ENCODE measurements at places on chromosomes 2 and 18.

DNA sequence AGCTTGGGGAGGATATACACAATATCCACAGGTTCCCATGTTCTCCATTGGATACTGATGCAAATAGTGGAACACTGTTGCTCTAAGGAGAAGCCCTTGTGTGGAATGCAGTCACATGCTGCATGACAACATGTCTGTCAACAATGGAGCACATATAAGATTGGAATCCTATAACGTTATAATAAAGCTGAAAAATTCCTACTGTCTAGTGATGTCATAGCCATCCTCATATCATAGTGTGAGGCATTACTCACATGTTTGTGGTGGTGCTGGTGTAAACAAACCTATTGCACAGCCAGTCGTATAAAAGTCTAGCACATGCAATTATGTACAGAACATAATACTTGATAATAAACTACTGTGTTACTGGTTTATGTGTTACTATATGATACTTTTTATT lies 394.7 kb downstream of the FBXO15 start:
- DNase-seq = no peak

GRCh38 chr2:121052521-121052920 lies 232.5 kb downstream of the TFCP2L1 start:
- no peak for DNase-seq

DNA sequence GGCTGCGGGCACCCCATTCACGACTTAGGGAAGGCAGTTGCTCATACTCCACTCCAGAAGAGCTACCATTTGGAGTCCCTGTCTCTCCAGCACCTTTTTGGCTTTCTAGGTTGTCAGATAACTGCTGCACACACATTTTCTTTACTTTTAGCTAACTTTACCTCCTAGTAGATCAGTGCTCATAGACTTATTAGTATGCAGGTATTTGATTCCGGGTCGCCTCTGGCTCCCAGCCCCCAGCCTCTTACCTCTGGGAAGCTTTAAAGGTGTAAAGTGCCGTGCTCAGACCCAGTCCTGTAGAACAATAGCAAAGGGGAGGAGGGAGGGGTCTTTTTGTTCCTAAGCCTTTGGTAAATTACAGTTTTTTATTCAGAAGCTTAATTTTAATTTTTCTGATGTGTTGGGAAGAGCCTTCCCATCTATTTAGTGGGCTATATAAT lies 102.9 kb downstream of the SPTBN1 start:
- no peak for DNase-seq

- DNase-seq = no peak
Measured at GRCh38 chr18:67733088-67733487, 216.6 kb upstream of the DSEL start.

DNA sequence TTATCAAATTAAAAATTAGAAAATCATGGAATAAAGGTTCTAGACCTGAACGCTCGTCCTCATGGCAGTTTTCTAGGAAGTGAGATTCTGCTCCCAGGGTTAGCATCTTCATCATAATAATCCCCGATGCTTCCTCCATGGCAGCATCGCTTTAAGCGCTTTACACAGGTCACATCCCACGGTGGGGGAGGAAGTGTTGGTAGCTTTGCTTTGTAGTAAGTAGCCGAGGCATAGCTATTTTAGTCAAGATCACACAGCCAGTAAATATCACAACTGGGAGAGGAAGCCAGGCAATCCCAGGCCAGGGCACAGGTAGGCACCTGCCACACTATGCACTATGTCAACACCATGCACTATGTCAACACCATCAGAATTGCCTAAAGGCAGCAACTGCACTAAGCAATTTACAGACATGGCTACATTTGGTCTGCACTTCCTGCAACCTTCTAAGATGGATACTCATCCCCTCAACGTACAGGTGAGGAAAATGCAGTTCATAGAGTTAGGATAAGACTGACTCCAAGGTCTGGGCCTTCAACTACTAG lies 205.5 kb downstream of the FBXO15 start:
- DNase-seq = no peak

DNA sequence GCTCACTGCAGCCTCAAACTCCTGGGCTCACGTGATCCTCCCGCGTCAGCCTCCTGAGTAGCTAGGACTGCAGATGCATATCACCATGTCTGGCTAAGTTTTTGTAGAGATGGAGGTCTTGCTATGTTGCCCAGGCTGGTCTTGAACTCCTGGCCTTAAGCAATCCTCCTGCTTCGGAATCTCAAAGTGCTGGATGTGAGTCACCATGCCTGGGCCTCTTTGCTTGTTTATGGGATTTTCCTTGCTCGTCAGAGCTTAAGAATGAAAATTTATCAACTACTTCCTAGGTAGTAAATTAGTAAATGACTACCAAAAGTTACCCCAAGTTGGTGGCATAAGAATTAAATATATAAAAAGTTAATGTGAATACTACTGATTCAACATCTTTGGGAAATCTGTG lies 51.0 kb downstream of the ACTR3 start:
- no peak for DNase-seq

GRCh38 chr2:10253596-10254372 lies 48.9 kb upstream of the HPCAL1 start:
- no peak for DNase-seq

GRCh38 chr18:43606795-43607194 lies 329.5 kb upstream of the SYT4 start:
- DNase-seq = no peak

DNA sequence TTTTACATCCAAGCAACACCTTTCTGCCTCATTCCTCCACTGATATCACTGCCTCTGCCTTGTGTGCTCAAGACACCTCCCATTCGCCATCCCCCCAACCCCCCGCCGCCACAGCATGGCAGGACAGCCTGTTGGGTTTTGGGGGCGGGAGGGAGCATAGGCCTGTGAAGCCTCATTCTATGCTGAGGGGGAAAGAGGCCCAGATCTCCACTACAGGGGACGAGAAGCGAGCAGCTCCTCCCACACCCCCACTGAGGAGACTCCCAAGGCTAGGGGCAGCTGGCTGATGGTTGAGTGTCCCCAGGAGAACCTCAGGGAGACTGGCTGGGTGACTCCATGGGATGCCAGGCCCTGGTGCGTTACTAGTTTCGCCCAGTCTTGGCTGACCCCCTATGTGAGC lies 214.3 kb upstream of the SIX2 start:
- no peak for DNase-seq

- DNase-seq = no peak
Measured at GRCh38 chr2:201668402-201668910, 25.2 kb upstream of the TMEM237 start.

DNA sequence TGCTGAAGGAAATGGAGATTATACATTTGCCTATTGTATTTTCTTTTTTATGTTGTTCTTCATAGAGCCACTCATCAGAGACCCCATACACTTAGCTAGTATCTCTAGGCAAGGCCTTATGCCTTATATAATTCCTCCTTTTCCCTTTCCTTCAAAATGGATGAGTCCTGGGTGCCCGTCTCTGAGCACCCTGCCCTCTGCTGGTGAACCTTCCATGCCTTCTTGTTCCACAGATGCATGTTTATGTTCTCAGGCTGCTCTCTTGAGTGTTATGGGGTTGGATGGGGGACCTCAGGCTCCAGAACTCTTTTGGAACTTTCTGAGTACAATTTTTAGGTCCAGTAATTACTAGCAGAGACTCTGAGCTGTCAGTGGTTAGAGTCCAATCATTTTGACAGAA lies 368.6 kb upstream of the SPRED2 start:
- peak; percentile 44 for DNase-seq

GRCh38 chr18:10442551-10442971 lies 11.9 kb upstream of the APCDD1 start:
- DNase-seq = no peak

GRCh38 chr2:6965071-6965795 lies 48.0 kb downstream of the RNF144A start:
- DNase-seq = no peak

GRCh38 chr2:239255628-239256349 lies 145.0 kb downstream of the HDAC4 start:
- DNase-seq = no peak

- DNase-seq = no peak
Measured at GRCh38 chr18:8890957-8891464, 185.7 kb downstream of the MTCL1 start.

- no peak for DNase-seq
Measured at GRCh38 chr2:38074764-38075506, 1.0 kb downstream of the CYP1B1 start.

- DNase-seq = no peak
Measured at GRCh38 chr18:41043876-41044275, 911.2 kb upstream of the PIK3C3 start.

DNA sequence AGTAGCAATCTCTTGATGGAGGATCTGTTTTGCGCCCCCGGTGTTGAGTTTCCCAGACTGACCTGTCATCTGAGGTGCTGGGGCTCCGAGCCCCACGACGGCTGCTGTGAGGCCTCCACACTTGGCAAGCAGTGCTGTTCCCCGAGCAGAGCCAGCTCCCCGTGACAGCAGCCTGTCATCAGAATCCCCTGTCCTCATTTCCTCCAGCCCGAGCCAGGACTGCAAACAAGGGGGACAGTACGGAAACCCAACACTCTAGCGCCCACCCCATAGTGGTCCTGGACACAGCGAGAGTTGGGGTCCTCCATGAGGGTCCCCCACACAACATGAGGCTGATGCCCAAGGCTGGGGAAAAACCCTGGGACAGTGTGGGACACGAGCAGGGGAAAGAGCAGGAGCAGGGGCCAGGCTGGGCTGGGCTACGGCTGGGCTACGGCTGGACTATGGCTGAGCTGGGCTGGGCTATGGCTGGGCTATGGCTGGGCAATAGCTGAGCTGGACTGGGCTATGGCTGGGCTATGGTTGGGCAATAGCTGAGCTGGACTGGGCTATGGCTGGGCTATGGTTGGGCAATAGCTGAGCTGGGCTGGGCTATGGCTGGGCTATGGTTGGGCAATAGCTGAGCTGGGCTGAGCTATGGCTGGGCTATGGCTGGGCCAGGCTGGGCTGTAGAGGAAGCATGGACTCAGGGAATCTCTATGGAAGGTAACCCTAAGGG lies 1.5 kb upstream of the KLHL30 start:
- no peak for DNase-seq

DNA sequence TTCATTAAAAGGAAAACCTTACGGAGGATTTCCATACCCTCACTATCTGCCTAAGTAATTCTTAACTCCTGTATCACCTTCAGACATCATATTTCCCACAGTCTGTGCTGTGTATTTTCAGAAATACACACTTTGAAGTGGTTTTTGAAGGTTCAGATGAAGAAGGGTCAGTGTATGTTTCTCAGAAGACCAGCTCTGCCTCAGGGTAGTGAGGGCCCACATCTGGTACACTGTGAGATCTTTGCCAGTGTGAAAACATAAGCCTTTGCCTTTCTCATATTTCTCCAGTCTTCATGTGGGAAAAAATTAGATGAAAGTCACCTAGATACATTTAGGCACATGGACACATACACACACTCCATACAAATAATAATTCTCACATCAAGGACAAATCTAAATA lies 408.4 kb downstream of the RIT2 start:
- no peak for DNase-seq

DNA sequence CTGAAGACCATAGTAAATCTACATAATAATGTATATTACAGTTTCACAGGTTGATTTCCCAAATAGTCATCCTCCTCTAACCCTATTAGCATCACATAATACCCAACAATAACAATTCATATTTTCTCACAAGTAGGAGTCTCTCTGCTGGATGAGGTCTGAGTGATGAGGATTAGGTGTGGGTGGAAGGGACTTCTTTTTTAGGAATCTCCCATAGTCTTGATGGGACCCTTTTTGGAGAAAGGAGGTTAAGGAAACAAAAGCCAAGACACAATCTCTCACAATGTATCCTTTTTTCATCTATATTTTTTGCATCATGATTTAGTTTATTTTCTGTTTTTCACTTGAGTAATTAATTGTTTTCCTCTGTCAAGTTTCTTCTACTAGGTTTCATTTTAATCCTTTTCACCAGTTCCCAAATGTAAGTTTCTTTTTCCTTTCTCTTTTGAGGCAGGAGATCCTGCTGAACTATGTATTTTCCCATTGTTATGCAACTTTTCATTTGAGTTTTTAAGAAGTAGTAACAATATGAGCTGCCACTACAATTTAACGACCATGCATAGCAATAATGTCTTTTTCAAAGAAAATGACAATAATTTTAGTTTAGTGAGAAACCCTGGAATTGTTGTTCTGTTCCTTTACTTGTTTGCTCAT lies 2.5 kb upstream of the IFIH1 start:
- DNase-seq = no peak

DNA sequence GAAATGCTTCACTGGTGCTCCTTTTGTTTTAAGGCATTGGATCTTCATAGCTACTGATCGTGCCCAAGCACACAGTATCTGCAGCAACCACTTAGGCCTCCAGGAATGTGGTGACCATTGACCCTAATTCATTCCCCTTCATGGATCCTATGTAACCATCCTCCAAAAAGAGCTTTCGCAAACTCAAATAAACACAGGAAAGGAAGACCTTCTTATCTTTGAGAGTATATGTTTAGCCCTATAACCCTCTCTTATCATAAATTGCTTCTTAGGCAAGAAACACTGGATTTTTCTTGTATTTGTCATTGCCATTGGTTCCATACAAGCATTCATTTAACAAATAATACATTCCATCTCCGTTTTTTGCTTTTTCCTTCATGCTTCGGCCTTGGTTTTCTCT lies 4.1 kb upstream of the TTR start:
- no peak for DNase-seq

DNA sequence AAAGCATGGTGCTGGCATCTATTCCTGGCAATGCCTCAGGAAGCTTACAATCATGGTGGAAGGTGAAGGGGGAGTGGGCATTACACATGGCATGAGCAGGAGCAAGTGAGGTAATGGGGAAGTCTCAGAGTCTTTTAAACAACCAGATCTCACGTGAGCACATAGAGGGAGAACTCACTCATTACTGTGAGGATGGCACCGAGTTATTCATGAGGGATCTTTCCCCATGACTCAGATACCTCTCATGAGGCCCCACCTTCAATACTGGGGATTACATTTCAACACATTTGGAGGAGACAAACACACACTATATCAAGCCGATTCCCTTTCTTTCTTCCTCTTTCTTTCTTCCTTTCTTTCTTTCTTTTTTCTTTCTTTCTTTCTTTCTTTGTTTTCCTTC lies 47.9 kb upstream of the FANCL start:
- no peak for DNase-seq

DNA sequence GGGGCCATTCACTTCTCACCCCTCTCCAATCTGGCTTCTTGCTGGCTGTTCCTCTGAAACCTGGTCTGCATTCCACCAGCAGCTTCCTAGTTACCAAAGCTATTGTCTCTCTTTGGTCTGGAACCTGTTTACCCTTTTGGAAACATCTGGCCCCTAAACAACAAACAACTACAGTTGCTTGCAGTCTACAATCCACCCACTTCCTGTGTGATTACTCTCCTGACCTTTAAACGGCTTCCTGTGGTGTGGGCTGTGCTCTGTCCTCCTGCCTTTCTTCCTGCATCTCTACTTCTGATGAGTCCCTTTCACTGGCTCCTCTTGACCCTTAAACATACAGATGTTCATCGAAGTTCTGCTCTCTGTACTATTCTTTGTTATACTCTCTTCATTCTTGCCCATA lies 303.8 kb downstream of the TDRD15 start:
- no peak for DNase-seq

All from WERI-Rb-1 (cell line).